A549 treated with CpdA at 1 μM for 4 hours (cell line): ENCODE measurements at places on chromosomes 13 and 19. TPM values are rescaled to one million over a fixed set of nuclear protein-coding genes. Genes with fewer than 3 reads are reported as not detected.

Gene ZNF274
- total RNA-seq: 12.9 to 16.3 TPM (median 14.3 TPM) in 5 replicates

Gene YJEFN3
- total RNA-seq: 2.2 to 4.9 TPM (median 3.6 TPM) in 5 replicates

Gene PRX
- total RNA-seq: 1.2 to 1.9 TPM (median 1.5 TPM) in 5 replicates

Gene ETV2
- 1.5 to 2.6 TPM (median 2.4 TPM) in 5 replicates for total RNA-seq

Gene U2AF2
- total RNA-seq: 266 to 326 TPM (median 309 TPM) in 5 replicates

Gene CEACAM7
- total RNA-seq: 0.02 TPM in 1 of 5 replicates, not detected in the others

Gene NKPD1
- 0.06 to 0.13 TPM (median 0.08 TPM) in 5 replicates for total RNA-seq

Gene NCAN
- 0.03 to 0.20 TPM (median 0.11 TPM) in 4 of 5 replicates, not detected in the other for total RNA-seq

Gene KIRREL2
- 0.47 to 0.65 TPM (median 0.51 TPM) in 5 replicates for total RNA-seq

Gene KLK15
- total RNA-seq: not detected in 5 replicates

Gene ITGBL1
- total RNA-seq: 1.5 to 1.7 TPM (median 1.6 TPM) in 5 replicates
